ENCODE measurements at places on chromosomes 6 and 20.

- DNase-seq = no peak
Observed at GRCh38 chr6:43870660-43871061, 100.7 kb downstream of the VEGFA start.

- no peak for DNase-seq
Observed at GRCh38 chr6:24574809-24575208, 71.2 kb downstream of the KIAA0319 start.

- DNase-seq = no peak
Observed at GRCh38 chr6:56671160-56671559, 28.5 kb upstream of the DST start.

- DNase-seq = no peak
Observed at GRCh38 chr6:25925876-25926275, 4.6 kb downstream of the SLC17A2 start.

GRCh38 chr6:20606831-20607230 lies 72.6 kb downstream of the CDKAL1 start:
- no peak for DNase-seq

- no peak for DNase-seq
Observed at GRCh38 chr6:89527634-89528033, 94.7 kb downstream of the ANKRD6 start.

GRCh38 chr6:47492355-47492754 lies 14.8 kb downstream of the CD2AP start:
- no peak for DNase-seq
